ENCODE measurements at places on chromosomes 16 and 17. TPM values are rescaled to one million over a fixed set of nuclear protein-coding genes. Genes with fewer than 3 reads are reported as not detected.

Gene PIRT
- polyA plus RNA-seq: not detected

DNA sequence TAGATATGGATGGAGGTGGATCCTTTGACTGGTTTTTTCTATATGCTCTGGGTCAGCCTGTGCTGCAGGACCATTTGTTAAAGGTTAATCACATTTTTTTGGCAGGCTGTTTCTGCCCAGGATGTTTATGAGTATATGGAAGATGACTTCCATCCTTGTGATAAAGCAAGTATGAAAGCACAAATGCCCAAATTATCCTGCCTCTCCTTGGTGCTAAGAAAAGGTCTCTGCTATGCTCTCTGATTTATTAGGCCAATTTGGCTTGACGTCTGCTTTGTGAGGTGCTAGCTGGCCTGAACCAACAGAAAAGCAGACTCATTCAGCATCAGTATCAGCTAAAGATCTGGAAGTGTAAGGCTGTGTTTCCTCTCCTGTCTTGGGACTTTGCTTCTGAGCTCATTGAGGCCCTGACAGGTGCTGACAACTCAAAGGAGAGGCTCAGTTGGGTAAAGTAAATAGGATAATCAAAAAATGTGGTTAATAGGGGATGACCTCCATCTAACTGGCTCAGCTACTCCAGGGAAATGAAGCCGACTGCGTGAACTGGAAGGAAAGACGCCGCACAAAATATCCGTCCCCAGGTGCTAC lies 15.2 kb downstream of the ANKRD40 start:
- DNase-seq: no peak

- peak; percentile 73 for DNase-seq
Measured at GRCh38 chr17:39926588-39927100, 757 bp downstream of the ORMDL3 start.

Gene CCL7
- not detected for polyA plus RNA-seq

DNA sequence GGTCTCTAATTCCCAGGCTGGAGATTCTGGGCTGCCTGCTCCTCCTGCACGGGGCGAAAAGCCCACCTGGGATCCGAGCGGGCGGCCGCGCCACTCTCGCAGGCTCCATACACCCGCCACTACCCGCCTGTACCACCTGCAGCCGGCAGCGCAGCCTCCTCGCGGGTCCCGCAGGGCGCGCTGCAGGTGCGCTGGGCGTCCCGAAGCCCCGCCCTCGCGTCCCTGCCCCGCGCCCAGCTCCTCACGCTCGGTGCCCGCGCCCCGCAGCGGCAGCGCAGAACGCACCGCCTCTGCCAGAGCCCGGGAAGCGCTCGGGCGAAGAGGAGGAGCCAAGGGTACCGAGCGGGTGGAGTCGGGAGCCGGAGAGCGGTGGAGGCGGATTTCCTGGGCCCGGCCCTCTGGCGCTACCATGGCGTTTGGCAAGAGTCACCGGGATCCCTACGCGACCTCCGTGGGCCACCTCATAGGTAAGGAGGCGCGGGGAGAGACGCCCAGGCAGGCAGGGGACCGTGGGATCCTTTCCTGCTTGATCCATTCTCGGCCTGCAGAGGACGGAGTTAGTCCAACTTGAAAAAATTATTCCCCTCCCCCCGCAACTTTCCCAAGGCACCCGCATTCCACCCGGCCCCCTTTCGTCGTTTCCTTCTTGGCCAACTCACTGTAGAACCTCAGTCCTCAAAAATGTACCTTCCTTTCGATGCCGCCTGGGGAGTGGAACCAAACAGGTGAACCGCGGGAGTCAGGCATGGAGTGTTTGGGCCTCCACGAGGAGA lies at the start of gene TOM1L1:
TSS of gene TOM1L1 (plus strand) at position 396 of the 773 bp plus-strand sequence. CDS start at position 410, 14 bp downstream.
- peak; percentile 89 for DNase-seq

Gene NUPR1
- 117 TPM for polyA plus RNA-seq

Gene KCNAB3
- polyA plus RNA-seq: 4.7 TPM

Gene ALOX15
- not detected for polyA plus RNA-seq

Gene RHOT2
- polyA plus RNA-seq: 260 TPM

- DNase-seq: no peak
Measured at GRCh38 chr17:64984851-64985521, 65.7 kb upstream of the LRRC37A3 start.

DNA sequence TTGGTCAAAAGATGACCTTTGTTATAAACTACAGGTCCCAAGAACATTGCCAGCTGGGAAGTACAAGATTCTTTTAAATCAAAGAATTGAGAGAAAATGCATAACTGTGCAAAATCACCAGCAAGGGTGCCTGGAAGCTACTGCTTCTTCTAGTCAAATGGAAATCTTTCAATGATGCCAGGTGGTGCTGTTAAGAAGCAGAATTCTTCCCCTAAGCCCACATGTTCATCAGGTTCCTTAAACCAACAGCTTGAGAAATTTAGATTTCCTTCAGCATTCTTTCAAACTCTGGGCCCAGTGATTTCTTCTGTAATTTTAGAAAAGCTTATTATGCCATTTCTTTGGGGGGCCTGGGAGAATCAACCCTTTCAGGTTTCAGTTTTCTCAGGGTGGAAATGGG lies 207.8 kb upstream of the WSCD1 start:
- no peak for DNase-seq

DNA sequence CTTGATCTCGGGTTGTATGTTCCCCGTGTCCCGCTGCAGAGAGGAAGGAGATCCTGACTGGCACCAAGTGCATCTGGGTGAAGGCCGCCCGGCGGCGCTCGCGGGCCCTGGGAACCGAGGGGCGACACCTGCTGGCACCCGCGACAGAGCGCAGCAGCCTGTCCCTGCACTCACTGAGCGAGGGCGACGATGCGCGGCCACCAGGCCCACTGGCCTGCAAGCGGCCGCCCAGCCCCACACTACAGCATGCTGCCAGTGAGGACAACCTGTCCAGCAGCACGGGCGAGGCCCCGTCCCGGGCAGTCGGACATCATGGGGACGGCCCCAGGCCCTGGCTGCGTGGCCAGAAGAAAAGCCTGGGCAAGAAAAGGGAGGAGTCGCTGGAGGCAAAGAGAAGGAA lies 7.5 kb downstream of the BTBD17 start:
- peak; percentile 75 for DNase-seq

- DNase-seq: no peak
Measured at GRCh38 chr16:78909226-78909625, 691.3 kb downstream of the MAF start.

Gene HLF
- polyA plus RNA-seq: 1.2 TPM

DNA sequence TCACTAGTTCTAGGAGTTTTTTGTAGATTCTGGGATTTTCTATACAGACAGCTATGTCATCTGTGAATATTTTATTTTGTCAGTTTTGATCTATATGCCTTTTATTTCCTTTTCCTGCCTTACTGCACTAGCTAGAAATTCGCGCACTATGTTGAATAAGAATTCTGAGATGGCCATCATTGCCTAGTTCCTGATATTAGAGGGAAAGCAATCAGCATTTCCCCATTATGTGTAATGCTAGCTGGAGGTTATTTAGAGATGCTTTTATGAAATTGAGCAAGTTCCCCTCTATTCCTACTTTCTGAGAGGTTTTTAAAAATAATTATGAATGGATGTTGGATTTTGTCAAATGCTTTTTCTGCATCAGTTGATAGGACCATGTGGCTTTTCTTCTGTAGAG lies 23.8 kb downstream of the MPRIP start:
- DNase-seq: no peak

Gene KRT40
- 0.61 TPM for polyA plus RNA-seq

- no peak for DNase-seq
Measured at GRCh38 chr17:37064206-37064605, 115.5 kb downstream of the AATF start.

DNA sequence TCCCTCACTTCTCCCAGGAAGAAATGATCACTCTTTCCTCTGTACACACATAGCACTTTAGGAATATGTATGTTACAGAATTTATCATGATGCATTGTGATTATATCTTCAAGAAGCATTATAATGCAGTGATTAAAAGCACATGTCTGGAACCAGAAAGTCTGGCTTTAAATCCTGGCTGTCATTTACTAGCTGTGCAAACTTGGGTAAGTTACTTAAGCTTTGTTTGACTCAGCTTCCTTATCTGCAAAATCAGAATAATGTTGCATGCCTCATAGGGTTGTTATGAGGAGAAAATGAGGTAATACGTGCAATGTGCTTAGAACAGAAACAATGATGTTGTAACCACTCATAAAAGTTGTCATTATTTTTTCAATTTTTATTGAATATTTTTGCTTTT lies 156.3 kb upstream of the ZKSCAN2 start:
- DNase-seq: no peak

Measured in pancreas (tissue), 10 donors.